ENCODE measurements at places on chromosomes 13 and 19. TPM values are rescaled to one million over a fixed set of nuclear protein-coding genes. Genes with fewer than 3 reads are reported as not detected.

- no peaks in the 10 kb centered on the region for H3K36me3 ChIP-seq
- DNase-seq, result no peak
- H3K27ac ChIP-seq, result no peak overlapping the region
- H3K27me3 ChIP-seq, result no peaks in the 10 kb centered on the region
- no peak overlapping the region for H3K4me3 ChIP-seq
- H3K4me1 ChIP-seq, result peaks cover 5% of the 10 kb centered on the region
Observed at GRCh38 chr19:2089001-2089711, 7.0 kb downstream of the MOB3A start.

GRCh38 chr13:101053301-101054093 is 362.8 kb downstream of the NALCN start:
- H3K4me3 ChIP-seq, result no peak overlapping the region
- peaks cover 7% of the 10 kb centered on the region for H3K4me1 ChIP-seq
- no peaks in the 10 kb centered on the region for H3K27me3 ChIP-seq
- H3K27ac ChIP-seq, result peak overlapping the region; percentile 77

GRCh38 chr13:99263126-99263785 is 5.1 kb upstream of the GPR18 start:
- H3K4me1 ChIP-seq, result no peaks in the 10 kb centered on the region
- no peak overlapping the region for H3K4me3 ChIP-seq
- DNase-seq, result no peak
- no peaks in the 10 kb centered on the region for H3K36me3 ChIP-seq

DNA sequence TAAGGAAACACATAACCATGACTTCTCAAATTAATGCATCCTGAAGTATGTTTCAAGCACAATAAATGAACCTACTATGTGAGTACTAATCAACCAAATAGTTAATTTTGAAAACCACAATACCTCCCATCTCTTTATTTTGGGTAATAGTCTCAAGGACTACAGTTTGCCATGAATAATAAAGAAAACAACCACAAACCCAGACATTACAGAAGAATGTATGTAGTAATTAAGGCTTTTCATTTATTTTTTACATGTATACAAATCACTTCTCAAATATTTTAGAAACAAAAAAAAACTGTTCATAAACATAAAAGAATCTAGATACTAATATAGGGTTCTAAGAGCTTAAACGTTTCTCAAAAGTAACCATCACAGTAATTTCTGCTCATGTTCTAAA is 6.8 kb downstream of the KATNAL1 start:
- H3K27me3 ChIP-seq, result no peaks in the 10 kb centered on the region
- H3K27ac ChIP-seq, result no peak overlapping the region
- no peaks in the 10 kb centered on the region for H3K36me3 ChIP-seq
- no peaks in the 10 kb centered on the region for H3K4me1 ChIP-seq
- no peak for DNase-seq

DNA sequence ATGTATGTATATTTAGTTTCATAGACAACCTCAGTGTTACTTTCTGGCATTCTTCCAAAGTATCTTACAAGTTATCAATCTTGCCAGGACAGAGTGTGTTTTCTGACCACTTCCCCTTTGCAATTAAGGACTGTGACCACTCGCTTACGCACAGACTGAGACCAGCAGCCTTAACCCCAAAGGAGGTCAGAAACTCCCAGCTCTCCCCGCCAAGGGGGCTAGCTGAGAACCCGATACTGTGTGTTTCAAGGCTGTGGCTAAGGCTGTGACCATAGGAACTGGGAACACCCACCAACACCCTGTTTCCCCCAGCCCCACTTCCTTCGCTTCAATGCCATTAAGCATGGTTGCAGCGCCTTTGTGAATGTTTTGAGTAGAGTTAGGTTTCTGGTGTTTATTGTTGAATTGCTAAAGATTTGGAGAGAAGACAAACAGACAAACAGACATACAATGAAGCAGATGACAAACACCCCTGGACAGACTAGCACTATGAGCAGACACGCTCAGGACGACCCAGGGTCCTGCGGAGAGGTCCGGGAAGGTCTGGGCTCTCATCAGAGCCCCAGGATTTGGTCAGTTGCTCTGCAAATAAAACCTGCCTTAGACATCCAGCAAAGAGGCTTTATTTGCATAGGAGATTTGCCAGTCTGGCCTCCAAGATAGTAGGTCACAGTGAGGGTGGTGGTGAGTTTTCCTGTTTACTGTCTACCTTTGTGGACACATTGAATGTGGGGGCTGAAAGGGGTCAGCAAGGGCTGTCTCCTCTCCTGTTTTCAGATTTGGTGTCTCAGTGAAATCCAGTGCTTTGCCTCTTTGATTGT is 25.0 kb upstream of the TNFSF11 start:
- no peak overlapping the region for H3K27ac ChIP-seq
- H3K4me3 ChIP-seq, result no peak overlapping the region
- DNase-seq, result no peak
- no peaks in the 10 kb centered on the region for H3K27me3 ChIP-seq

DNA sequence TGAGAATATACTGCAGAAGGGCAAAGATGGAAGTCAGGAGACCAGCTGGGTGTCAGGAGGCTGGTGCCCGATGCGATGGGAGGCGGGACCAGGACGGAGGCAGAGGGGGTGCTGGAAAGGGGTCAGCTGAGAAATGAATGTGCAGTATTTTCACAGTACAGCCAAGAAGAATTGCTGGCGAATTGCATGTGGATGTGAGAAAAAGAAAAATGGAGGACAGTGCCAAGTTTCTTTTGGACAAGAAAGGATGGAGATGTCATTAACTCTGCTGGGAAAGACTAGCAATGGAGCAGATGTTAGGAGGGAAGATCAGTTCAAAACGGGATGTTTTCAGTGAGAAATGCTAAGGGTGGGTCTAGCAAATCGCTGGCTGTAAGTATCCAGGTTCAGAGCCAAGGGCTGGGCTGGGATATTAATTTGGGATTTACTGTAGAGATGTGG is 7.0 kb downstream of the CRYL1 start:
- H3K36me3 ChIP-seq, result no peaks in the 10 kb centered on the region
- peak overlapping the region; percentile 12 for H3K27ac ChIP-seq
- H3K27me3 ChIP-seq, result no peaks in the 10 kb centered on the region
- DNase-seq, result no peak
- no peak overlapping the region for H3K4me3 ChIP-seq
- H3K4me1 ChIP-seq, result peaks cover 10% of the 10 kb centered on the region

DNA sequence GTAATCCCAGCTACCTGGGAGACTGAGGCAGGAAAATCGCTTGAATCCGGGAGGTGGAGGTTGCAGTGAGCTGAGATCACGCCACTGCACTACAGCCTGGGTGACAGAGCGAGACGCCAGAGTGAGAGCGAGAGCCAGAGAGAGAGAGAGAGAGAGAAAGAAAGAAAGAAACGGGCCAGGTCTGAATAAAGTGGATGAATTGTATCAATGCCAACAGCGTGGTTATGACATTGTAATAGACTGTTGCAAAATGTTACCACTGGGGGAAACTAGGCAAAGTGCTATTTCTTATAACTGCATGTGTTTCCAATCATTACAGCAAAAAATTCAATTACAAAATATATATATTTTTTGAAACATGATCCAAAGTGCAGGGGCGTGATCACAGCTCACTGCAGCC is 11.8 kb upstream of the BTBD2 start:
- no peaks in the 10 kb centered on the region for H3K36me3 ChIP-seq
- no peaks in the 10 kb centered on the region for H3K27me3 ChIP-seq
- DNase-seq, result no peak
- no peak overlapping the region for H3K27ac ChIP-seq
- no peak overlapping the region for H3K4me3 ChIP-seq

DNA sequence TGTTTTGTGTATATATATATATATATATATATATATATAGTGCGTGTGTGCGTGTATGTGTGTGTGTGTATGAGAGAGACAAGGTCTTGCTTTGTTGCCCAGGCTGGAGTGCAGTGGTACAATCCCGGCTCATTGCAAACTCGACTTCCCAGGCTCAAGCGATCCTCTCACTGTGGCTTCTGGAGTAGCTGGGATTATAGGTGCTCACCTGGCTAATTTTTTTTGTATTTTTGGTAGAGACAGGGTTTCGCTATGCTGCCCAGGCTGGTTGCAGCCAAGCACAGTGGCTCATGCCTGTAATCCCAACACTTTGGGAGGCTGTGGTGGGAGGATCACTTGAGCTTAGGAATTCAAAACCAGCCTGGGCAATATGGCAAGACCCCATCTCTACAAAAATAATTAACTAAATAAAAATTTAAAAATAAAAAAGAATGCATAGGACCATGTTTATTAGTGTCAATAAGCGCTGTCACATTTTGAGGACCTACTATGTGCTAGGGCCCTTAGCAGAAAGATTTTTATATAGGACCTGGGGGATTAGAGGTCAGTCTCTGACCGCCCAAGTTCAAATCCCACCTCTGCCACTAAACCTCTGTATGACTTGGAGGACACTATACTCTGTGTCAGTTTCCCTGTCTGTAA is 1.8 kb downstream of the PVR start:
- peaks cover 10% of the 10 kb centered on the region for H3K4me1 ChIP-seq
- no peaks in the 10 kb centered on the region for H3K36me3 ChIP-seq
- H3K27ac ChIP-seq, result peak overlapping the region; percentile 42
- DNase-seq, result no peak

GRCh38 chr13:100532836-100533435 is 55.7 kb downstream of the GGACT start:
- no peak for DNase-seq
- no peaks in the 10 kb centered on the region for H3K36me3 ChIP-seq
- H3K27ac ChIP-seq, result no peak overlapping the region
- H3K27me3 ChIP-seq, result no peaks in the 10 kb centered on the region

GRCh38 chr13:84332346-84332745 is 450.1 kb upstream of the SLITRK1 start:
- H3K4me3 ChIP-seq, result no peak overlapping the region
- no peaks in the 10 kb centered on the region for H3K4me1 ChIP-seq
- DNase-seq, result no peak
- H3K27ac ChIP-seq, result no peak overlapping the region
- H3K27me3 ChIP-seq, result no peaks in the 10 kb centered on the region

GRCh38 chr19:35030257-35031071 is at the start of gene SCN1B:
Gene SCN1B, plus strand, starts transcription at chr19:35030470. Its CDS starts 351 bp downstream, at chr19:35030821.
- peaks cover 28% of the 10 kb centered on the region for H3K27me3 ChIP-seq
- no peaks in the 10 kb centered on the region for H3K36me3 ChIP-seq
- DNase-seq, result peak; percentile 87
- H3K4me3 ChIP-seq, result no peak within 1 kb of the TSS

- no peaks in the 10 kb centered on the region for H3K4me1 ChIP-seq
- no peak overlapping the region for H3K27ac ChIP-seq
- no peaks in the 10 kb centered on the region for H3K36me3 ChIP-seq
Observed at GRCh38 chr13:107678075-107678689, 537.2 kb downstream of the LIG4 start.

DNA sequence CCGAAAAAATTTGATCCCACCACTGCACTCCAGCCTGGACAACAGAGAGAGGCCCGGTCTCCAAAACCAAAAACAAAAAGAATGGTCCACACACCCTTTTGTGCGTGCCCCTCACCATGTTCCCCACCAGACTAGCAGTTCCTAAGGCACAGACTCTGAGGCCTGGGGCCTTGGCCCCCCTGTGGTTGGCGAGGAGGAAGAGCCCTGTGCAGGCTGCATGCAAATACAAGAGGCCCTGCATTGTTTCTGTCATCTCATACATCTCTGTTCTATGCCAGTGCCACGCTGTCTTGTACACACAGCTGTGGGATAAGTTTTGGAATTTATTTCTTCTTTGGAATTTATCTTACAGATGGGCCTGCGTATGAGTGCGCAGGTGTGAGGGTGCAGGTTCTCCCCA is 4.7 kb upstream of the YJEFN3 start:
- H3K27ac ChIP-seq, result no peak overlapping the region
- no peaks in the 10 kb centered on the region for H3K27me3 ChIP-seq
- DNase-seq, result no peak
- H3K4me3 ChIP-seq, result no peak overlapping the region

DNA sequence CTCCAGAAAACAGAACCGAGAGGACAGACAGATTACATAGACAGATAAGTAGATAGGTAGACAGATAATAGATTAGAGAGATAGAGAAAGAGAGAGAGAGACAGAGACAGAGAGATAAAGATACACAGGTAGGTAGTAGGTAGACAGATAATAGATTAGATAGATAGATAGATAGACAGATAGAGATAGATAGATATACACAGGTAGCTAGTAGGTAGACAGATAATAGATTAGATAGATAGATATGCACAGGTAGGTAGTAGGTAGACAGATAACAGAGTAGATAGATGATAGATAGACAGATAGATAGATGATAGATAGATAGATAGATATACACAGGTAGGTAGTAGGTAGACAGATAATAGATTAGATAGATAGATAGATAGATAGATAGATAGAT is 10.1 kb downstream of the FFAR2 start:
- H3K4me3 ChIP-seq, result no peak overlapping the region
- H3K4me1 ChIP-seq, result peaks cover 14% of the 10 kb centered on the region
- H3K27ac ChIP-seq, result peak overlapping the region; percentile 68
- H3K36me3 ChIP-seq, result no peaks in the 10 kb centered on the region
- DNase-seq, result no peak
- no peaks in the 10 kb centered on the region for H3K27me3 ChIP-seq

DNA sequence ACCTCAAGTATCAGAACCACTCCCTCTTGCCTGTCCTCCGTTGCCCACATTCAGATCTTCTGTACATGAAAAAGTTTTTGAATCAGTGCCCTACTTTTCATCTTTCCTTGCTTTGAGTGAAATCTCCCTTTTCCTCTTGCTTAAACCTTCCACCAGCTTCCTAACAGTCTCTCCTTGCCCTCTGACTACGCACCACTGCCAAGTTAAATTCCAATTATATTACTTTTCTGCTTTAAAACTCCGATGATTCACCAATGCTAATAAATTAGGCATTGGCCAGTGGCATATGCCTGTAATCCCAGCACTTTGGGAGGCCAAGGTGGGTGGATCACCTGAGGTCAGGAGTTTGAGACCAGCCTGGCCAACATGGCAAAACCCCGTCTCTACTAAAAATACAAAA is 30.7 kb upstream of the RFXAP start:
- no peak for DNase-seq
- no peaks in the 10 kb centered on the region for H3K4me1 ChIP-seq
- no peak overlapping the region for H3K4me3 ChIP-seq
- no peaks in the 10 kb centered on the region for H3K36me3 ChIP-seq
- no peaks in the 10 kb centered on the region for H3K27me3 ChIP-seq

DNA sequence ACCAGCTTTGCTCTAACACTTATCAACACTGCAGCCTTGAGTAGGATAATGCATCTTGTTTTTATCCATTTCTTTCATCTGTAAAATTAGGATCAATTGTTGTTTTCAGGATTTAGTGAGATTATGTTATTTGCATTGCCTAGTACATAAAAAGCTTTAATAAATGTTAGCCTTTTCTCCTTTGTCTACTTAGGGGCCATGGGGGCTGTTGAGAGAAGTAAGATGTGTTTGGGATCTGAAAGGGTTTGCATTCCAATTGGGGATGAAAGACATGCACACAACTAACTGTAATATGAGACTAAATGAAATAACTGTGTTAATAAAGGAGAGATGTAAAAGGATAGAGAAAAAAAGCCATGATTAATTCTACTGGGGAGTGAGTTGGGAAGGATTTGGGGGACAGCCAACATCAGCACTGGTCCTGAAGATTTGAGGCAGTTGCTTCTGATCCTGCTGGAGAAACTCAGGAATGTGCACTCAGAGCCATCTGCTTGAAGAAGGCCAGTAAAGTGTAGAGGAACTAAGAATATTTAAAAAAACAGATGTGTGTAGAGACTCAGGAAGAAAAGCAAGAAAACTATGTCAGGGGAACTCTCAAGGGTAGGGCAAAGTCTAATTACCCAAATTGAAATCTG is 236.3 kb downstream of the OLFM4 start:
- no peak overlapping the region for H3K4me3 ChIP-seq
- H3K36me3 ChIP-seq, result no peaks in the 10 kb centered on the region
- no peak overlapping the region for H3K27ac ChIP-seq
- peaks cover 7% of the 10 kb centered on the region for H3K27me3 ChIP-seq

Gene C19orf44
- 2.9 TPM for polyA plus RNA-seq

Gene ZNF835
- not detected for polyA plus RNA-seq

Gene VSIG10L
- polyA plus RNA-seq, result 7.8 TPM

Gene OR7D2
- polyA plus RNA-seq, result 0.34 TPM

Gene ZNF726
- not detected for polyA plus RNA-seq

Gene PSG11
- not detected for polyA plus RNA-seq

Gene SYCN
- not detected for polyA plus RNA-seq

Gene CERS1
- 4.9 TPM for polyA plus RNA-seq

Gene SYNGR4
- 0.51 TPM for polyA plus RNA-seq

Gene TSKS
- polyA plus RNA-seq, result not detected

Data from hepatocyte (in vitro differentiated cells).